Substantia nigra (tissue), 51 donors: ENCODE measurements at places on chromosomes 1 and 21.

DNA sequence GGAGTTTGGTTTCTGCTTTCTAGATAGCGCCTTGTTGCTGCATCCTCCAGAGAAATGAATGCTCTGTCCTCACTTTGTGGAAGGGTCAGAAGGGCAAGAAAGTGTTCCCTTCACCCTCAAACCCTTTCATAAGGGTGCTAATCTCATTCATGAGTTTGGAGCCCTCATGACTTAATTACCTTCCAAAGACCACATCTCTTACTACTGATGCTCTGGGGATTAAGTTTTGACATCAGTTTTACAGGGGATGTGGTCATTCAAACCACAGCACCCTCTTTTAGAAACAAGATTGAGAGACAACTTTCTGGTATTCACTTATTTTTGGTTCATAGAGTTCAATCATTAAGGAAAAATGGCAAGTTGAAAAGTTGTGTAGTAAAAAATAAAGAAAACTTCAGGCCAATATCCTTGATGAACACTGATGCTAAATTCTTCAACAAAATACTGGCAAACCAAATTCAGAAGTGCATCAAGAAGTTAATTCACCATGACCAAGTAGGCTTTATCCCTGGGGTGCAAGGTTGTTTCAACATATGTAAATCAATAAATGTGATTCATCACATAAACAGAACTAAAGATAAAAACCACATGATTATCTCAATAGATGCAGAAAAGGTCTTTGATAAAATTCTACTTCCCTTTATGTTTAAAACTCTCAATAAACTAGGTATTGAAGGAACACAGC is 442.1 kb downstream of the PTBP2 start:
- no peak for DNase-seq

- no peak for DNase-seq
Observed at GRCh38 chr1:181178241-181178879, 89.9 kb downstream of the IER5 start.

DNA sequence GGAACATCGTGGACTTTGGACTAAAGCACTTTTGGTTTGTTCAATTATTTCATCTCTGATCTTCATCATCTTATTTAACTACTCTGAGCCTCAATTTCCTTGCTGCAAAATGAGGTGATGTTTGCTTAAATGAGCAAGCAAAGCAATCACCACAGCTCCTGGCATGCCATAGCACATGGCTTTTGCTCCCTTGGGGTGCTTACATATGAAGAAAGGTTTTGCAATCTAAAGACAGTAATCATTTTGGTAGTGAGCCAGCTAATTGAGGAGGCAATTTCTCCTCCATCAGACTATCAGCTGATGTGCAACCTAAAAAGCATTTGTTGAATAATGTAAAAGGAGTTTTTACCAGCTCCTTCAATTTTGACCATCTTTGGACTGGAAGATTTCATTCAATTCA is 68.8 kb upstream of the KCNJ15 start:
- DNase-seq, result no peak

DNA sequence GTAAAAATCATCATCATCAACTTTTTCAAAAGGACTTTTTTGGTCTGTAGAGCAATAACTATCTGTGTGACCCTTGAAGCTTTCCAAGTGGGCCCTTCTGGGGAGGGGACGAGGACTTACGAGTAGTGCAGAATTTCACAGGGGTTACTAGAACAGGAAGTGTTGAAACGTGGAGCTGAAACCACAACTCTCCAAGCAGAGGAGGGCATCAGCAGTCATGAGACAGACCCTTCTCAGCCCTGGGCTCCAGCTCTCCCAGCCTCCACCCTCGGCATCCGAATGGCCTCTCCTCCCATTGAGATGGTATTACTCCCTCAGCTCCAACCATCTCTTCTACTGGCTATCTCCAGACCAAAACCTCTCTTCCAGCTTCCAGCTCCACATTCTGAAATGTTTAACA is 3.6 kb downstream of the FAM89A start:
- no peak for DNase-seq

- no peak for DNase-seq
Observed at GRCh38 chr21:25687787-25688186, 46.9 kb downstream of the ATP5PF start.

DNA sequence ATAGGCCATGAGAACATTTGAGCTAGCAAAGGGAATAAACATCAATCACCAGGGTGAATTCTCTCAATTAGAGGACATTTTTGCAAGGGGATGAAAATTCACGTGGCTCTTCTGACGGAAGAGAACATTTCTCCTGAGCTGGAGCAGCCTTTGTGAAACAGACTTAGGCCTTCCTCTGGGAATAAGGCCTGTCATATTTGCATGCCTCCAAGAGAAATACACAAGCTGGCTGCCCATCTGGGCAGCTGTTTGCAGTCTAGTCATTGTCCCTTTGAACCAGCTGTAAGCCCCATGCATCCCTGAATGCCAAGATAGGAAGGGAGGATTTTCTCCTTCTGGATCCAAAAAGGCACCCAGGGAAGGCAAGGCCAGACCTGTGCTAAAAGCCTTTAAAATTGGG is 5.5 kb downstream of the LEMD1 start:
- DNase-seq, result no peak

GRCh38 chr1:215425138-215425537 is 142.0 kb upstream of the KCTD3 start:
- no peak for DNase-seq

DNA sequence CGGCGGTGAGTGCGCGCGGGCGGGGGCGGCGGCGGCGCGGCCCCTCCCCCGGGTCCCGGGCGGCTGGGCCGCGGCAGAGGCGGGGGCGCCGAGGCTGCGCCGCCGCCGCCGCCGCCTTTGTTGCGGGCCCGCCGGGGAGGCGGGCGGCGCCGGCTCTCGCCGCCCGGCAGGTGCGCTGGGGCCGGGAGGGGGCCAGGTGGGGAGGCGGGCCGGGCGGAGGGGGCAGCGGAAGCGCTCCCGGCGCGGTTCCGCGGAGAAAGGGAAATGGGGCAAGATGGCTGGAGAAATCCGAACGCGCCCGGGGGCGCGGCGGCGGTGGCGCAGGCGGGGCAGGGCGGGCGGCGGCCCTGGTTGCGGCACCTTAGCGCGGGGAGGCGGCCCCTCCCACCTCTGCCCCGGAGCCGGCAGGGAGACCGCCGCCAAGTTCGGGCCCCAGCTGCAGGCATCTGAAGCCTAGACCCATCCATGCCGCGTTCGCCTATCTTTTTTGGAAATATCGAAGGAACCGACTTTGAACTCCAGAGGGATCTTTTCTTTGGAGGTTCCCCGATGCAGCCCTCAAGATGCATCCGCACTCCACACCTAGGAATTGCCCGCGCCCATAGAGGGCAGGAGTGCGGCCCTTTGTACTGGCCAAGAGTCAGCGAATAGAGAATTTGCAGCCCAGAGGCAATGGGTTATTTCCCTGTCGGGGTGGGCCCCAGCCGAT is 479 bp downstream of the POGK start:
- DNase-seq, result no peak

GRCh38 chr1:49728377-49728776 is 295.4 kb downstream of the AGBL4 start:
- no peak for DNase-seq

- DNase-seq, result no peak
Observed at GRCh38 chr1:55305735-55306134, 90.6 kb upstream of the USP24 start.

DNA sequence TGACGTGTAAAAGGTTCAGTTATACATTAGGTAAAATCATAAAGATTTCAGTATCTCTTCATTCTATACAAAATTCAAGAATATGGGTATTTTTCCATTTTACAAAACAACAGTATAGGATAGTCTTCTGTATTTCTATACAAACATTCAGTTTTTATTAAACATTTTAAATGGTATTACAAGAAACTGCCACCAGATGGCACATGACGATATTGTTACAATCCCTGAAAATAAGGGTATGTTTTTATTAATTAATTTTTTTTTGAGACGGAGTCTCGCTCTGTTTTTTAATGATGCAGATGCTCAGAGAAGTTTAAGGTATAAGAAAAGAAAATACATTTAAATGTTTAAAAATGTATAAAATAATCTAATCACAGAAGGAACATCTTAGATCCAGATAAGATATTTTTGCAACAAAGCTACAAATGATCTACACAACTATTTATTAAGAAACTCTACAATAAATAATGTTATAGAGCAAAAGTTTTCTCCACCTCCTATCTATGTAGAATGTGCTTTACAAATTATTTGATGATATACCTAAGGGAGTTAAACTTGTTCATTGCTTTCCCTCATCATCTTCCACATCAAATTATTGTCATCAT is 23.5 kb upstream of the RSBN1 start:
- no peak for DNase-seq

DNA sequence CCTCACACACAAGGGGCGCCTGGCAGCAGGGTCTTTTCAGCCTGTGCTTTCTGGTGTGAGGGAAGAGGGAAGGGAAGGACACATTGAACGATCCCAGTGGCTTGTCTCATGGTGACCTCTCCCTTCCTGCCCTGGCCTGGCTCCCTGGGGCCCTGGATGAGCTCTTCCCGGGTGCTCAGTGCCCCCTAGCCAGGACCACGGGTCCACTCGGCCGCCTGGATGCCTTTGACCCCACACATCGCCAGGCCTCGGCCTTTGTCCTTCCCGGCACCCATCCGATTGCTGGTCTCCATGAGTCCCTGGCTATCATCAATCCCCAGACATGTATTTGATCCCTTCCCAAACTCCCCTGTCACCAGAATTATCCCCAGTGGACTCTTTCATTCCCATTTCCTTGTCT is 6.0 kb upstream of the TFF3 start:
- DNase-seq, result no peak

DNA sequence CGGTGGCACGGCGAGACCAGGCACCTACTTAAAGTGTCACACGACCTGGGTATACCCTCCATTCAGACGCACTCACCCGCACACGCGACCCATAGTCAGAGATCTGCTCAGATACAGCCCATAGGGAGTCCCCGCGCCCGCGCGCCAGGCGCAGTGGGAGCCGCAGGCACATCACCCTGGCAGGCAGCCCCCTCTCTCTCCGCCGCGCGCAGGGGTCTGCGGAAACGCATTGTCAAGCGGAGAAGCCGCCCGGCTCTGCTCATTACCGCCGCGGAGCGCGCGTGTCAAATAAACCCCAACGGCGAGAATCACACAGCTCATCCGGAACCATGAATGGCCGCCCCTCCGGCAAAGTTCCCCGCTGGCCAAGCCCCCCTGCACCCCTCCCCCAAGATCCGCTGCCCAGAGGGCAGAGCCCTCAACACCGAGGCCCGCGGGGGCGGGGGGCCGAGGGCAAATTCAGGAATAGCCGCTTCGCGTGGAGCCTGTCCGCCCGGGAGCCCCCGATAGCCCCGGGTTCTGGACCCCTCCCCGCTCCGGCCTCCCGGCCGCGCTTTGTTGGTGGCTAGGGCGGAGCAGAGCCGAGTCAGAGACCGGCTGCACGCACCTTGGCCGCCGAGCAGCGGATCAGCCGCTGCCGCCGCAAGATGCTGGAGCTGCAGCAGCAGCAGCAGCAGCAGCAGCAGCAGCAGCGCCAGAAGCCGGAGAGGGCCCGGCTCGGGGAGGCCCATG is 522 bp downstream of the LRP8 start:
- no peak for DNase-seq

DNA sequence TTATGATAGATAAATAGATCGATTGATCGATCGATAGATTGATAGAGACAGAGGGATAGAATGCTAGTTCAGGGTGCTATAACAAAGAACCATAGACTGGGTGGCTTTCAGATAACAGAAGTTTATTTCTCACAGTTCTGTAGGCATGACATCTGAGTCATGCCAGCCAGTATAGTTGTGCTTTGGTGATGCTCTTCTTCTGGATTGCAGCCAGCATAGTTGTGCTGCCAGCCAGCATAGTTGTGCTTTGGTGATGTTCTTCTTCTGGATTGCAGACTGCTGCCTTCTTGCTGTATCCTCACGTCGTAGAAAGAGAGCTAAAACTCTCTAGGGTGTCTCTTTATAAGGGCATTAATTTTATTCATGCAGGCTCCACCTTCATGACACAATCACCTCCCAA is 860.8 kb downstream of the BRINP3 start:
- DNase-seq, result no peak
